GM23338 (cell line): ENCODE measurements at places on chromosomes 7 and 10.

DNA sequence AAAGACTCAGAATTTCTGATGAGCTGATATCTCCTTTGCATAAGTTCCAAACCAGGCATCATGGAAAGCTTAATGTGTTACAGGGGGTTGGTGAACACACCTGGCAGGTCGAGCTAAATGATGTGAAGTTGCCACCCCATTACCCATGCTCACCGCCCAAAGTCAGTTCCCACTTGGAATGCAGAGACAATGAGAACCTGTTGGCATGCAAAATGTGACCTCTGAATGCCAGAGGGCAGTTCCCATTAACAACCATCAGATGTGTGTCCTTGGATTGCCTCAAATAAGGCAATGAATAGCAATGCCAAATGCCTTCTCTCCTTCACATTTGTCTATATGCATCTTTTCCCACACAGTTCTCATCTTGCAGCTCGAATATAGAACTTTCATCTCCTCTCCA lies 190.7 kb downstream of the CDCA7L start:
- DNase-seq, result peak; percentile 62

DNA sequence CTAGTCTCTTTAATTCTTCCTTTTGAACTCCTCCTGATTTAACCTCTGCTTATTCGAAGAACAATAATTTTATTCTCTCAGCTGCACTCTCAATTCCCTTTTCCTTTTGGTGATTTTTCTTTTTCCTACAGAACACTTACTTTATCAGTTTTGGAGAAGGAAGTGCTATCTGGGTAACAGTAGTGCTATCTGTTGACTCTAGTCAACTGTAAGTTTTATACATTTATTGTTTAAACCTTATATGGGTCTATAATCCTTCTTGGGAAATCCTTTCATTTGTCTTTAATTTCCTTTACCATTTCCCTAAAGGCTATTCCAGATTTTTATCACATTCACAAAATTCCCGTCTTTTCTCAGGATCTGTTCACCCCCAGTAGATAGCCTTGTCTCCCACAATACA lies 64.2 kb downstream of the CFTR start:
- DNase-seq, result no peak

- no peak for DNase-seq
These were observed 275.3 kb downstream of the ADARB2 start for GRCh38 chr10:1462032-1462431.

DNA sequence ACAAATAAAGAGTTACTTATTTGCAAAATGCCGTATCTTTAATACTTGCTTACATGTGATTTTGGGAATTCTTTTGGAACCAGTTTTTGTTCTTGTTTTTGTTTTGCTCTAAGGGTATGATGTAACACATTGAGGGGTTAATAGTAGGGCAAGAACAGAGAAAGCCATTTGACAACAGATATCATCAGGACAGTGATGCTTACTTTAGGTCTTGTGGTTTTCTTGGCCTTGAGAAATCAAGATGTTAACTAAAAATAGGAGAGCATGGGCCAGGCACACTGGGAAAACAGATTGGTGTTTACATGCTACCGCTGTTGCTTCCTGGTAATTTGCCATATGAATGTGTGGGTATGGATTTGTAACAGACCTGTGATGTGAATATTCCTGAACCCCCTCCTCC lies 3.7 kb downstream of the SAMD8 start:
- DNase-seq, result no peak

DNA sequence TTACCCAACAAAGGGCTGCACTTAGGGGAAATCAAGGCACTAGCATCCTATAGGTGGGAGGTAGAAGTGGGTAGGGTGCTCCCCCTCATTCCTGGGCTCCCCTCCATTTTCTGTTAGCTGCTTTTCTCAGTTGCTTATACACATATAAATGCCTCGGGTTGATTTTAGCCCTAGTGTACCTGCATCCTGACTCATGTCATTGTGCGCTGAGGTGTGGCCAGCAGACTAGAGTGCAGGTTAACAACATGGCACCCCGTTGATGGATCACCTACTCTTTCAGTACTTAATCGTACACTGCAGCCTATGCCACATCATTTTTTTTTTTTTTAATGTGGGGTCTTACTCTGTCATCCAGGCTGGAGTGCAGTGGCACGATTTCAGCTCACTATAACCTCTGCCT lies 144.0 kb upstream of the ITGB1 start:
- no peak for DNase-seq

- DNase-seq, result no peak
These were observed 327.3 kb downstream of the PHTF2 start for GRCh38 chr7:78125884-78126283.

- no peak for DNase-seq
These were observed 498.2 kb downstream of the TNS3 start for GRCh38 chr7:47083476-47084250.

GRCh38 chr10:44180321-44181168 lies 204.4 kb downstream of the CXCL12 start:
- DNase-seq, result no peak

GRCh38 chr7:148898845-148899484 lies 14.9 kb upstream of the EZH2 start:
- DNase-seq, result peak; percentile 34

- DNase-seq, result no peak
These were observed 229.6 kb downstream of the BAMBI start for GRCh38 chr10:28906934-28907333.

DNA sequence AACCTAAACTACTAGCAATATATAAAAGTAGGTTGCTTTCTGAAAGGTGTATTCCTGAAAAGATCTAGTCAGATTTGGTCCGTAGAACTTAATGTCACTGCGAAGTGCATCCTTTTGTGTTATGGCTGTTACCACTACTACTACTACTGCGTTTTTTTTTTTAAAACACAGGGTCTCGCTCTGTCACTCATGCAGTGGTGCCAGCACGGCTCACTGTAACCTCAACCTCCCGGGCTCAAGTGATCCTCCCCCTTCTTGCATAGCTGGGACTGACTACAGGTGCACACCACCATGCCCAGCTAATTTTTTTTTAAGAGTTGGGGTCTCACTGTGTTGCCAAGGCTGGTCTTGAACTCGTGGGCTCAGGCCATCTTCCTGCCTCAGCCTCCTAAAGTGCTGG lies 14.5 kb downstream of the WIPI2 start:
- DNase-seq, result no peak
